Stimulated activated CD8-positive, alpha-beta memory T cell treated with anti-CD3 and anti-CD28 coated beads, Interleukin-12 subunit alpha, Interleukin-12 subunit beta, amount 100 ng/mL, for 1 hour (primary cell): ENCODE measurements at places on chromosomes 3 and 15.

- no peak for DNase-seq
Observed at GRCh38 chr15:43229977-43230376, 9.2 kb upstream of the EPB42 start.

- no peak for DNase-seq
Observed at GRCh38 chr3:115292131-115292530, 145.0 kb upstream of the ZBTB20 start.

- no peak for DNase-seq
Observed at GRCh38 chr15:67366904-67367303, 112.3 kb downstream of the IQCH start.

GRCh38 chr3:187288131-187288854, 3.2 kb downstream of the MASP1 start:
- DNase-seq, result no peak

DNA sequence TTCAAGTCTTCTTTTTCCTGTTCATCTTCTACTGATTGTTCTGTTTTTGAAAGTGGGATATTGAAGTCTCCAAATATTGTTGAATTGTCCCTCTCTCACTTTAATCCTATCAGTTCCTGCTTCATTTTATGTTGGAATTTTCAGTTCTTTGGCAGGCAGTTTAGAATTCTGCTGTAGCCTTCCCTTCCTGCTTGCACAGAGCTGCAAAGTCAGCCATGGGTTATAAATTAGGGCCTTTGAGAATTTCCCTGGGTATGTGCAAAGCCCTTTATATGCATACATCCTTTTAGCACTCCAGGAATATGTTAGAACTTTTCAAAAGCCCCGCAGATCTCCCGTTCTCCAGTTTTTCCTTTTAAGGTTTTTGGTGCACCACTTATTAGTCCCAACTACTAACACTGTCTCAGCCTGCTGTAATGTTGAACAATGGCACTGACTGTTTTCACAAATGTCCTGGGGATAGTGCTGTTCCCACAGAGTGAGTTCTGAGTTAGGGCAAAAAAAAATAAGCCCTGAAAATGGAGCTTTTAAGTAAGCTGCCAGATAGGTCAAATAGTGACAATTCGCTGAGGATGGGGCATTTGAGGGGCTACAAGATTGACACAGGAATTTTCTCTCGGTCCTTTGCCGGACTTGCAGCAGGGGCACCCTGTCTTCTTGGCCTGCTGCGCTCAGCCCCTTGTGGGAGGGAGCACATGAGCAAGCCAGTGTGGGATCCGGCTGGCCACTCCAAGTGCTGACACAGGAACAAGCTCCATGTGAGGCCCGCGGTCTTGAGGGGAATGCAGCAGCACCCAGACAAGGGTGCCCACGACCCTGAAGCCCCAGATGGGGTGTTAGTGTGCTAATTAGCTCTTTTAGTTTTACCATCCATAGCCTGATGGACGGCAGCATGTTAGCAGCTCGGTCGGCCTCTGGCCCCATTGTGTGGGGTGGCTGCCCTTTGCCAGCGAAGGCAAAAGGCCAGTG, 96.0 kb downstream of the VPS8 start:
- DNase-seq, result no peak

DNA sequence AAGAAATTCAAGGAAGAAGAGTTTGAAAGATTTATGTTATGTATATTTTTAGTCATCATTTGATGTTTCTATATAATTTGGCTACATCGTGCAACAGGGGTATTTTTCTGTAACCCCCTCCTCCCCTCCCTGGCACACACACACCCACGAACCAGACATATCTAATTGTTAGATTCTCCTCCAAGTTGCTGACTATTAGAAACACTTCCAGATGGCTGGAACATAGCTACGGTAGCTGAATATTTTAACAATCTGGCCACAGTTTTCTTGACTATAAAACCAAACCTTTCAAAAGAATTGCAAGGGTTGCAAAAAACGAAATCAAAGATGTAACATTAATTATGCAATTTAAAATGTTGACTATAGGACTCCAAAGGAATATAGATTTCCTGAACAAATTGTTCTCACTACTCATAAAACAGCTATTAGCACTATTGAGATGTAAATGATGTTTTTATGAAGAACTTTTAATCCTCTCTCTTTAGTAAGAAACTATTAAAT, 154.4 kb downstream of the CHL1 start:
- no peak for DNase-seq

DNA sequence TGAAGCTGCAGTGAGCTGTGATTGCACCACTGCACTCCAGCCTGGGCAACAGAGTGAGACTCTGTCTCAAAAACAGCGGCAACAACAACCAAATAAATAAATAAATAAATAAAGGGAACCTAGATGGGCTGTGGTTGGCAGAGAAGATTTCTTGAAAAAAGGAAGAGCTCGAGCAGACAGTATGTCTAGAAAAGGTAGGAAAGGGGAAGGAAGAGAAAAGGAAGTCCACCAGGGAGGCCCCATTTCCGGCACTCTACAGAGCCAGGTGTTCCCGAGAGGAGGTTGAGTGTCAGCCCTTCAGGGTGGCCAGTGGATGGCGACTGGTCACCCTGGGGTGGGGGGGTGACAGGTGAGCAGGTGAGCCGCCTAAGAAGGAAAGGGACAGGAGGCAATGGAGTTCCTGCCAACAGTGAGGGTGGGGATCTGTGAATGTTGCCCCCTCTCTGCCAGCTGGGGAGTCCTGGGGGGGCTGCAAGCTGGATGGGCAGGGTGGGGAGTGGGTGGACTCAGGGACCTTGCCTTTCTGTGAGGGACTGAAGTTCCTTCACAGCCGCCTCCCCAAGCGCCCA, 14.8 kb downstream of the PAQR5 start:
- DNase-seq, result no peak

- DNase-seq, result no peak
Observed at GRCh38 chr3:177119829-177120228, 77.5 kb downstream of the TBL1XR1 start.

DNA sequence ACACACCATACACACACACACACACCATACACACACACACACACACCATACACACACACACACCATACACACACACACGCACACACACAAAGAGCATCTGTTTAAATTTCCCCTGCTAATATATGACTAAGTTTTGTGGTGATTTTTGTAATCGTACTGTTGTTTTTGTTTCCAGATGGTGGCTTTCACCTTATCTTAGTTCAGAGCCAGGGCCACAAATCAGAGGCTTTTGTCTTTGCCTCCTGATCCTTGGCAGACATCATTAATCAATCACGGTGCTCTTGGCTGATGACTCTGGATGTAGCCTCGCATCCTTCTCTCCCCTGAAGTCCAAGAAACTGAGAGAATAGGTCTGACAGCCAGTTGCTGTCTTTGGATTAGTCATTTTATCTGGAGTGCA, 52.1 kb downstream of the EDEM1 start:
- no peak for DNase-seq

- peak; percentile 42 for DNase-seq
Observed at GRCh38 chr3:196518966-196519717, 4.0 kb upstream of the SMCO1 start.

DNA sequence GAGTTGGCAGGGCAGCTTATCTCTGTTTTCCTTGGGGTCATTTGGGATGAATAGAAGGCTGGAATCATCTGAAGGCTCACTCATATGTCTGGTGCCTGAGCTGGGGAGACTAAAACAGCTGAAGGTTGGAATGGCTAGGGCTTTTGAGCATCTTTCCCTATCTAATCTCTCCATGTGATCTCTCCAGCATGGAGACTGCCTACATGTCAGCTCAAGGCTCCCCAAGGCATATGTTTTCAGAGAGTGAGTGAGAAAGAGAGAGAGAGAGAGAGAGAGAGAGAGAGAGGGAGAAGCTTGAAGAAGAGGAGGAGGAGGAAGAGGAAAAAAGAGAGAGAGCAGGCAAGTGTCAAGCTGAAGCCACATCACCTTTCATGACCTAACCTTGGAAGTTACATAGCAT, 143.4 kb downstream of the EBLN2 start:
- DNase-seq, result no peak

DNA sequence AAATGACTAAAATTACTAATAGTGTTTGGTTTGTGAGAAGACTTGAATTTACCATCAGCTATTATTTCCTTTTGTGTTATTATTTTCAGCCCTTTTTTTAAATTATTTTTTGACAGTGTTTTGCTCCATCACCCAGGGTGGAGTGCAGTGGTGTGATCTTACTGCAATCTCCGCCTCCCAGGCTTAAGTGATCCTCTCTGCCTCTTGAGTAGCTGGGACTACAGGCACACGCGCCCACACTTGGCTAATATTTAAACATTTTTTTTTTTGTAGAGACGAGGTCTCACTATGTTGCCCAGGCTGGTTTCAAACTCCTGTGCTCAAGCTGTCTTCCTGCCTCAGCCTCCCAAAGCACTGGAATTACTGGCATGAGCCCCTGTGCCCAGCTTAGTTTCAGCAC, 31.7 kb upstream of the UTS2B start:
- DNase-seq, result no peak

DNA sequence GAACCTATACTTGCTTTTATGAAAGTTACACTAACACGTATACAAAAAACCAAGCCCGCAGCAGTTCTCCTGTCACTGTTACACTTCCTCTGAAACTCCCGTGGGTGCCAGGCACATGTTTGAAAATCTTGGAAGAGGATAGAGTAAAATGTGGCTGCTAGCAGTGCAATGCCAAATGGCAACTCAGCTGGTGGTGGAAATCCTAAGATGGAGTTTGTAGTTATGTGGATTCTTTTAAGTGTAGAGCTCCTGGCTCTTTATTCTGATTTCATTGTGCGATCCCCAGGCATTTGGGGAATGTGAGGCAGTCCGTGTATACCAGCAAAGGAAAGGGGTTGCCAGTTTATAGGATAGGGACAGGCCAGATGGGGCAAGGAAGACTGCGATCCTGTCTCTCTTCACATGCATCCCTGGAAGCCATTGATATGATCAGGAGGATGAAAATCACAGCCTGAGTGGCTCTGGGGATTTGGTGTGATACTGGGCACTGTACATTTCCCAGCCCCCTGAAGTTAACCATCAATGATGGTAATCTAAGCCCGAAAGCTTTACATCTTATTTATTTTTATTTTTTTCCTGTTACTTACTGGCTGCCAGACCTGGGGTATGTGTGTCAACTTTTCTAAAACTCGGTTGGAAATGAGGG, 1.1 kb downstream of the STAC start:
- DNase-seq, result no peak

DNA sequence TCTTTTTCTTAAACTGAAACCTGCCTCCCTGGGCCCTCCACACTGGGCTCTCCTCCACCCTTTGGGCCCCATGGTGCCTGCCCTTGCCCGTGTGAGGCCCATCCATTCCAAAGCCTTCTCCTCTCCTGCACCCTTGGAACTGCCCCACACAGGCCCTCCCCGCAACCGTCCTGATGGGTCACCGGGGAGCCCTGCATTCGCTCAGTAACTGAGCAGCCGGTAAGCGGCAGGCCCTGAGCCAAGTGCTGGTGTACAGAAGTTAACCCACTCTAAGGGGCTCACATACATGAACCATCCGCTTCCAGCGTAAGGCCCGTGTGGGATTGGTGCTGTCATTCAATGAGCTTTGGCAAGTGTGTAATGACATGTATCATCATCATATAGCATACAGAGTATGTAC, 5.4 kb upstream of the LRRC15 start:
- no peak for DNase-seq

DNA sequence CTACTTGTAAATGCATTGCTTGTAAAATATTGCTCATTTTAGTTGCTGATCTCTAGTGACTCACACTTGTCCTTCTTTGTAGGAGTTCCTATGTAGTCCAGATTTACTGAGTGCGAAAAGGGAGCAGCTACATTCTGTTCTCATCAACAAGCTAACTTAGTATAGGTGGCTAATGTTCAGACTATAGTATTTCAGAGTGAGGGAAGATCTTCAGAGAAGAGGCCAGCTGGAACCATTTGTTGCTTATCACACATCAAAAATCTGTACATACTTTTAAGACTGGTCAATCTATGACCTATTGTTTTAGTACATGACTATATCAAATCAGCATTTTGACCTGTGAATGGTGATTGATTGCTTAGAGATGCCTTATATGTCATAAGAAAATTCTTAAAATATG, 71.3 kb upstream of the THSD4 start:
- DNase-seq, result no peak

- DNase-seq, result no peak
Observed at GRCh38 chr3:131303848-131304247, 77.7 kb upstream of the NUDT16 start.

DNA sequence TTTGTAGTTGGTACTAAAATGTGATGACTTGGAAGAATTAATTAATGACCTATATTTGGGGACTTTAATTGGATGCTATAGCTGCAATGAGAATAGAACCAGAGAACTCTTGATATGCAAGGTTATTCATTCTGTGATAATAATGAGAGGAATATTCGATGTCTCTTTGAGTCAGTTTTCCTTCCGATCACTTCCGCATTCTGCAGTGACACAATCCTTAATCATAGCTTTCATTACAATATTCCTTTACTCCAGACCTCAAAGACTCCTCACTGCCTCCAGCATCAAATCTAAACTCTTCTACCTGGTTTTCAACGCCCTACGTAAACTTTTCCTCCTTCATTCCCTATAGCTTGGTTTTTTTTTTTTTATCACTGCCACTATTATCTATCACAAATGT, 21.6 kb downstream of the B3GNT5 start:
- no peak for DNase-seq

GRCh38 chr15:39543651-39544050, 37.2 kb upstream of the THBS1 start:
- DNase-seq, result no peak

GRCh38 chr3:23748398-23749110, 57.2 kb upstream of the UBE2E1 start:
- DNase-seq, result no peak

- peak; percentile 52 for DNase-seq
Observed at GRCh38 chr3:15291589-15292541, 40.5 kb downstream of the SH3BP5 start.

DNA sequence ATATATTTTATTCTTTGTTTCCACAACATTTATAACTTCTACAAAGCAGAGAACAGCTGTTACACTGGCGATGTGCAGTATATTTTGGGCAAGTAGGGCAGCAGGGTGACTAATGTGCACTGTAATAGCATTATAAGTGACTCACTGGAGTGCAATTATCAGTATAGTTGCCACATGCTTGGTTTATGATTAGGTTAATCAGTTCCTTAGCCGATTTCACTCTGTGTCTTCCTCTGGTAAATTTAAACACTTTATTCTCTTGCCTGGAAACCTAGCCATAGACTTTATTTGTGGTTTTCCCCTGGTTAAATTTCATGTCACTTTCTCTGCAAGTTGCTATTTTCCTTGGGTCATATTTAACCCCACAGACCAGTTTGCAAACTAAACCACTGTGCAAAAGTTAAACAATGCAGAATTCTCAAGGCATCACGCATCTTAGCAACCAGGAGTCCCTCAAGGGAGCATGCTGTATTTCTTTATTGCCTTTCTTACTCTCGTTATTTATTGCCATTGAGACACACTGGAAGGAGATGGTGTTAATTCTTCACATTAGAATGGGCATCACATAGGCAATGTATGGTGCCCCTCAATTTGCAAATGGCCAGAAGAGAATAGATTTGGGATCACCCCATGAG, 690.2 kb upstream of the DPPA4 start:
- DNase-seq, result no peak

- no peak for DNase-seq
Observed at GRCh38 chr15:47844437-47844836, 127.1 kb downstream of the SEMA6D start.

GRCh38 chr3:43288366-43288765, 2.0 kb downstream of the SNRK start:
- no peak for DNase-seq
